ENCODE measurements at places on chromosomes 5 and 9. TPM values are rescaled to one million over a fixed set of nuclear protein-coding genes. Genes with fewer than 3 reads are reported as not detected.

SPRY4 gene
- total RNA-seq = 18.5 TPM

CETN3 gene
- 2.6 TPM for total RNA-seq

- DNase-seq = no peak
Measured at GRCh38 chr5:34519489-34520220, 136.5 kb upstream of the RAI14 start.

- DNase-seq = peak; percentile 45
Measured at GRCh38 chr9:136808075-136808805, 492 bp downstream of the RABL6 start.

GRCh38 chr5:74336297-74336696 lies 304.2 kb downstream of the ENC1 start:
- no peak for DNase-seq

DNA sequence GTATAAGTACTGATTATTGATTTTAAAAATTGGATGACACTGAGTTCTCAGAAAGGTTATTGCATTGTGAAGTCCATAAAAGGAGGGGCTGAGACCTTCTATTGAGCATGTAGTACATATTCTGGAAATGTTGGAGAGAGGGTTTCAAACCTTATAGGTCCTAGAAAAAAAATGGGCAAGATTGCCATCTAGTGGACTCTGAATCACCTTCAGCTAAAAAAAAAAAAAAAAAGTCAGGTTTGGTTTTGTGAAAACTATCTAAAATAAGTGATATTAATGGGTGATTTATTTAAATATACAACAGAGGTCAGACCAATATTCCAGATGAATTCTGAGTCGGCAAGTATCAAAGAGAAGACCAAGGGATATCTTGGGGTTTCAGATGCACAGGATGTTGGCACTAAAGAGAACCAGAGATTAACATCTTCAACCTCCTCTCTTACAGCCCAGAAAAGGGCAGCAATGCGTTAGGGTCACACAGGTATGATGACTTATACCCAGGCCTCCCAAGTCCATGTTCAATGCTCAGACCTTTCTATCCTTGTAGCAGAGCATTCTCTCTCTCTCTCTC lies 109.8 kb upstream of the NMUR2 start:
- no peak for DNase-seq
